ELR (cell line): ENCODE measurements at places on chromosomes 13 and 19.

- peak; percentile 52 for DNase-seq
Measured at GRCh38 chr19:29845574-29846176, 33.9 kb downstream of the CCNE1 start.

- DNase-seq = no peak
Measured at GRCh38 chr13:39740761-39741160, 85.3 kb downstream of the COG6 start.

DNA sequence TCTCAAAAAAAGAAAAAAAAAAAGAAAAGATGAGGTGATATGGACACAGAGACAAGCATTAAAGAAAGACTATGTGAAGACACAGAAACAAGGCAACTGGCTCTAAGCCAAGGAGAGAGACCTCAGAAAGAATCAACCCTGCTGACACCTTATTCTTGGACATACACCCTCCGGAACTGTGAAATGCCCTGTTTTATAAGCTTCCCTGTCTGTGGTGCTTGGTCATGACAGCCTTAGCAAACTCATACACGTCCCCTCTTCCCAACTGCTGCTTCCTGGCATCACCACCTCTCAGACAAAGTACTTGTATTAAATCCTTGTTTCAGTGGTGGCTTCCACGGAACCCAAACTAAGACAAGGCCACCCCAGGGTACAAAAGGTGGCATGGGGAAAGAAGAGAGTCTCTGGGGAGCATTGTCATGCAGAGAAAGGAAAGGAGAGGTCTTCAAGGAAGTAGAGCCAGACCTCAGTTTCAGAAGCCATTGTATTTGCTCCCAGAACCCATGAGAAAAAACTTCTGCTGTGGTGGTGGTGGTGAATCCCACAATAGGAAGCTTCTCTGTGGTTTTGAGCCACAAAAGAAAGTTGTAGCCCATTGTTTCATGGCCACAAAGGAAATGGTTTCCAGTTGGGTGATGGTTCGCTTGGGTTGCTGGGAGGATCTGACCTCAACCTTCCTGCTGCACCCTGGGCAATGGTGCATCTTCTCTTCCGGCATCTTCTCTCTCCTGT, 16.3 kb upstream of the TSPAN16 start:
- no peak for DNase-seq

- no peak for DNase-seq
Measured at GRCh38 chr19:44891016-44891882, at the start of gene TOMM40. TOMM40 (plus strand) TSS chr19:44891254; CDS start chr19:44891416, 162 bp downstream.

GRCh38 chr19:33460221-33460908, 61.2 kb downstream of the PEPD start:
- no peak for DNase-seq

- DNase-seq = peak; percentile 51
Measured at GRCh38 chr19:49468746-49469447, 5.1 kb upstream of the FLT3LG start.

DNA sequence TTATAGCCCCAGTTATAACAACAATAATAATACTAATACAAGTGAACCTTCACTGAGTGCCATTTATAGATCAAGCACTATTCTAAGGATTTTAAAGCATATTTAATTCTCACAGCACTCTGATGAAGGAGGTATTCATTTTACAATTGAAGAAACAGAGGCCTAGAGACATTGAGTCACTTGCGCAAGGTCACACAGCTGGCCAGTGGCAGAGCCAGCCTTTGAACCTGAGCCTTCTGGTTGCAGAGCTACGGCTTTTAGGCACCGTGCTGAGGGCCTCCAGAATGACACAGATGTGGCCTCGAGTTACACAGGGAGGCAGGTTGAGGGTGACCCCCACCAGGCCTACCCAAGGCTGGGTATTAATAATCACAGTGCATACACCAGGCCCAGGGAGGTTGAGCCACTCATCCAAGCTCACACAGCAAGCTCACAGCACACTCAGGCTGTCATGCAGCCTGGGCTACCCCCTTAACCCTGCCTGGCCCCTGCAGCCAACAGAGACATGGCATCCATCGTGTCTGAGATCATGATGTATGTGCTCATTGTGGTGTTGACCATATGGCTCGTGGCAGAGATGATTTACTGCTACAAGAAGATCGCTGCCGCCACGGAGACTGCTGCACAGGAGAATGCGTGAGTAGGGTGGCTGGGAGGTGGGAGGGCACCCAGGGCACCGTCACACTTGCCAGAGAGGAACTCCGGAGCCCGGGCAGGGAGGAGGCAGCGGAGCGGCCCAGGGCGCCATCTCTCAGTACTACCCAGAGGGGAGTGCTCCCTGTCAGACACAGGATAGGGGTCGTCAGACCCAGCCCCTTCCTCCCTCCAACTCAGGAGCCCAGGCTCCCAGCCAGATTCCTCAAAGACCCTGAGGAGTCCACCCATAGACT, 2.7 kb upstream of the HPN start:
- no peak for DNase-seq

DNA sequence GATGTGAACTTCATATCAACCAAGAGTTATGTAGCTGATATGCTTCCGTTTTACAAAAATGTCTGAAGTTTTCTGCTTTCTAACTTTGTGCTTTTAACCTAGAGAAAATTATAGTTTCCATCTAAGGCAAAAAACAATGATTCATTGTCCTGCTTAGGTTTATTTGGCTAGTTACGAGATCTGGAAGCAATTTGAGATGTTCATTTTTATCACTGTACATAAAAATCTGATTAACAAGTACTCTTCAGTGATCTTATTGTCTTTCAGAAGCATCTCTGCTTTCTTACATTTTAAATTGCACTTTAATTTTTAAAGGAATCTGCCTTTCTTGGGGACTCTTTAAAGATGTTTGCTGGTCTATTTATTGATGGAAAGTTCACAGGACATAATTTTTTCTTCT, 188.1 kb downstream of the RFC3 start:
- DNase-seq = no peak

DNA sequence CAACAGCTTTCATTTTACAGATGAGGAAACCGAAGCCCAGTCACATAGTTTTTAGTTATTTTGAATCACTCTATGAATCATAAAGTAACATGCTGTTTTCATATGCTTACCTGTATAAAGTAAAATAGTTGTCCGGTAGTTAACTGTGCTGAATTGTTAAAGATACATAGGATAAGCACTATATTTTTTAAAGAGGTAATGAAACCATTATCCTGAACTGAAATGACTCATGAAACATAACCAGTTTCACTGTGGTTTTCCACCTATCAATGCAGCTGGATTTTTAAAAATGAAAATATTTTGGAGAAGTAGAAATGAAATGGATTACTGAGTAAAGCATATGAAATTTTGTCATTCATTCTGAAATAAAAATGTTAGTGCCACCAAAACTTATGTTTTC, 655.0 kb downstream of the OLFM4 start:
- no peak for DNase-seq

GRCh38 chr13:22648320-22648801, 532.4 kb upstream of the SGCG start:
- no peak for DNase-seq

- DNase-seq = no peak
Measured at GRCh38 chr19:13610039-13610691, 103.9 kb upstream of the CACNA1A start.
